ENCODE measurements at places on chromosomes 7 and 10. TPM values are rescaled to one million over a fixed set of nuclear protein-coding genes. Genes with fewer than 3 reads are reported as not detected.

The TRPV6 gene
- 3.1 TPM for total RNA-seq

The TAF5 gene
- total RNA-seq = 6.1 TPM

- no peak for DNase-seq
These were observed 268.3 kb upstream of the MTPN start for GRCh38 chr7:136245327-136246004.

DNA sequence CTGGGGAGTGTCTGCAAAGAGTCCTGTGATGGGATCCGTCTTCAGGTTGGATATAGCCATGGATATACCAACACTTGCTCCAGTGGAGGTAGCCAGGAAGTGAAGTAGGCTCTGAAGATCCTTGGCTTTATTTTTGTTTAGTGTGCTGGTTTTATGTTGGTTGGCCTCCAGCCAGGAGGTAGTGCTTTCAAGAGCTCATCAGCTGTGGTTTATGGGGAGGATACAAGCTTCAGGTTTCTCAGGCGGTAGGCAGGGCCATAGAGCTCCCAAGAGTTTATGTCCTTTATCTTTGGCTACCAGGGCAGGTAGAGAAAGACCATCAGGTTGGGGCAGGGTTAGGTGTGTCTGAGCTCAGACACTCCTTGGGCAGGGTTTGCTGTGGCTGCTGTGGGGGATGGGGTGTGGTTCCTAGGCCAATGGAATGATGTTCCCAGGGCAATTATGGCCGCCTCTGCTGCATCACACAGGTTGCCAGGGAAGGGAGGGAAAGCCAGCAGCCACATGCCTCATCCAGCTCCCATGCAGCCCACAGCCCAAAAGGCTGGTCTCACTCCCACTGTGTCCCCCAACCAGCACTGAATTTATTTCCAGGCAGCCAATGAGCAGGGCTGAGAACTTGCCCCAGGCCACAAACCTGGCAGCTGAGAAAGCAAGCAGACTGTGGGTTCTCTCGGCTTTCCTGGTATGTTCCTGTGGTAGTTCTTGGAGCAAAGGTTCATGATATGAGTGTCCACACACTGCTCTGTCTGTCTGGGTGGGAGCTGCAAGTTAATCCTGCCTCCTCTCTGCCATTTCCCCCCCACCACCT is 67.0 kb upstream of the PRLHR start:
- DNase-seq = no peak

DNA sequence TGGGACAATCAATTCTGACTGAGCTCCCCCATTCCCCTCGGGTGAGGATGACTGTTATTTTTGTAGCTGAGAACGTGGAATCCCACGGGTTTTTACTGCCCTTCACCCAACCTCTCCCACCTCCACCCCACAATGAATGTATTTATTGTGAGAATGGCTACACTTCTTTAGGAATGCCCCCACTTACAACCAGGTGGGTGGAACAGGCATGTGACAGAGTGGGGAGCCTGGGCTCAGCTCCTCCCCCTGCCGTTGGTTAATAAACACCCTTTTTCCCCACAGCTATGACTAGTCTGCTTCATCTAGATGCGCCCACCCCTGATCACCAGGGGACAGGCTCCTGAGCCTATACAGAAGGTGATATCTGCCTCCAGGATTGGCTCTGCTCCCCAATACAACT is 2.0 kb downstream of the MRPL43 start:
- no peak for DNase-seq

The ZNF239 gene
- 6.3 TPM for total RNA-seq

The MSMB gene
- not detected for total RNA-seq

The PMS2 gene
- total RNA-seq = 25.4 TPM

DNA sequence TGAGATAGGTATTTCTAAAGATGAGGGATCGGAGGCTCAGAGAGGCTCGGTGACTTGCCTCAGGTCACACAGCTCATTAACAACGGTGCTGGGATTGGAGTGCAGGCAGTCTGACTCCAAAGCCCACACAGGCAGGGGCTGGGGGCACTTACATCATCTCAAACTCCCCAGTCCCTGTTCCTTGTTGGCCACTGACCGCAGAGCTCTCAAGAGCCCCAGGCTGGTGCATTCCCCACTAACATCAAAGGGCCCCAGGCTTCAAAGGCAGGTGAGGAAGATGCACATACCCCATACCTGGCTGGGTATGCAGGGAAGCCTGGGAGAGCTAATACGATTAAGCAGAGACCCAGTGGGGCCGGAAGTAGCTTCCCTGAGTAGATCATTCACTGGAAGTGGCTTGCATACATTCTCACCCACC is 13.7 kb upstream of the NODAL start:
- no peak for DNase-seq

The ACTL6B gene
- total RNA-seq = 59.5 TPM
